RCC 7860 (cell line): ENCODE measurements at places on chromosomes 1 and 21.

GRCh38 chr1:174258148-174258550 lies 98.8 kb downstream of the RABGAP1L start:
- DNase-seq, result peak; percentile 19

GRCh38 chr1:155120253-155120652 lies 7.4 kb upstream of the EFNA1 start:
- DNase-seq, result no peak

- peak; percentile 25 for DNase-seq
Measured at GRCh38 chr1:195664628-195665027, 943.6 kb downstream of the KCNT2 start.

- no peak for DNase-seq
Measured at GRCh38 chr1:33021567-33022431, 14.9 kb downstream of the AK2 start.

DNA sequence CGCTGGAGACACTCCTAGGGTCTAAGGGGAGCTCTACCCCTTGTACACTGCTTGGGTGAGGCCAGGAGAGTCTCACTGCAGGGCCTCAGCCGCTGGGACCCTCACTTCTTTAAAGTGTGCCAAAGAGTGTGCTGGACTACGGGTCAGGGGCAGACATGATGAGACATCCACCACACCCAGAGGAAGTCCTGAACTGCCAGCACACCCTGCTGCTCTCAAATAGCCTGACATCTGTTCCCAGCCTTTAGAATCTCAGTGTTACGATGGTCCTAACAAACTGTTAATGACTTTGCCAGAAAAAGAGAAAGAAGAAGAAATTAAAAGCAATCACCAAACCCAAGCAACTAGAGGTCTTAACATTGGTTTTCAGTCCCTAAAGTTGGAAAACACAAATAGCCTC lies 49.0 kb downstream of the MRPL37 start:
- no peak for DNase-seq

GRCh38 chr1:88730995-88731394 lies 46.9 kb downstream of the PKN2 start:
- no peak for DNase-seq

GRCh38 chr1:243482141-243483022 lies 226.5 kb downstream of the SDCCAG8 start:
- no peak for DNase-seq

DNA sequence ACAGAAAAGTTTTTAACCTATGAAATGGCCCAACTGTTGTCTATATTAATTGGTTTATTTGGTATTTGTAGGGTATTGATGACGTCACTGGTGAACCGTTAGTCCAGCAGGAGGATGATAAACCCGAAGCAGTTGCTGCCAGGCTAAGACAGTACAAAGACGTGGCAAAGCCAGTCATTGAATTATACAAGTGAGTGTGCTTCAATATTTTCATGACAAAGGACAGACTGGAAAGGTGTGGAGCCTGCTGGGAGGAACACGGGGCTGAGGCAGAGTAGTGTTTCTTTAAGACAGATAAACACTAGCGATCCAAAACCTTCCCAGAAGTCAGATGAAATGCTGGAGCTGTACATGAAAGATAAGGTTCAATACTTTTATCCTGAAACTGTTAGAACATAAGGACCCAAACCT lies 76.7 kb downstream of the AK4 start:
- DNase-seq, result no peak

GRCh38 chr1:107865627-107866026 lies 99.4 kb downstream of the VAV3 start:
- DNase-seq, result no peak

DNA sequence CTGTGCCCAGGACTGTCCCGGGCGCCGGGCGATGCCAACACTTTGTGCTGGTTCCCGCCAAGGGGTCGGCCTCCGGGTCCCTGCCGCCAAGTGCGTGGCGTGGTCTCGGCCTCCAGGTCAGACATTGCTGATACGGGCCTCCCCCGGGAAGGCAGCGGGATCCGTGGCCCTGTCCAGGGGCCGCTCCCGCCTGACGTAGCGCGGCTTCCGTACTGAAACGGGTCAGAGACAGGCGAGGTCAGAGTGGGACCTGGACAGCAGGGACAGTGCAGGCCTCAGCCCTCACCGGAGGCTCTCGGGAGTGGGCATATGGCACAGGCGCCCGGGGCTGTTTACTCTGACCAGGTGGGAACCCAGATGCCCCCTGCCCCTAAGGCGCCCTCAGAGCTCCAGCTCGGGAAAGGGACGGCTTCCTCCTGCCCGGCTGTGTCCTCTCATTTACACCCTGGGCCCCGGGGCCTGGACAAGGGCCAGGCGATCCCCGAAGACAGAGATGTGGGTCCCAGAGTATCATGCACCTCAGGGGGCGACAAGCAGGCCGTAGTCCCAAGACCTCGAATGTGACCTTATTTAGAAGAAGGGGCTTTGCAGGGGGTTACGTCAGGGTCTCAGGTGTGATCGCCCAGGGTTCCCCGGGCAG lies 8.8 kb upstream of the RNF223 start:
- DNase-seq, result no peak

- no peak for DNase-seq
Measured at GRCh38 chr1:25557543-25557942, 14.1 kb downstream of the LDLRAP1 start.

GRCh38 chr1:45669379-45669778 lies 17.0 kb downstream of the GPBP1L1 start:
- DNase-seq, result no peak

DNA sequence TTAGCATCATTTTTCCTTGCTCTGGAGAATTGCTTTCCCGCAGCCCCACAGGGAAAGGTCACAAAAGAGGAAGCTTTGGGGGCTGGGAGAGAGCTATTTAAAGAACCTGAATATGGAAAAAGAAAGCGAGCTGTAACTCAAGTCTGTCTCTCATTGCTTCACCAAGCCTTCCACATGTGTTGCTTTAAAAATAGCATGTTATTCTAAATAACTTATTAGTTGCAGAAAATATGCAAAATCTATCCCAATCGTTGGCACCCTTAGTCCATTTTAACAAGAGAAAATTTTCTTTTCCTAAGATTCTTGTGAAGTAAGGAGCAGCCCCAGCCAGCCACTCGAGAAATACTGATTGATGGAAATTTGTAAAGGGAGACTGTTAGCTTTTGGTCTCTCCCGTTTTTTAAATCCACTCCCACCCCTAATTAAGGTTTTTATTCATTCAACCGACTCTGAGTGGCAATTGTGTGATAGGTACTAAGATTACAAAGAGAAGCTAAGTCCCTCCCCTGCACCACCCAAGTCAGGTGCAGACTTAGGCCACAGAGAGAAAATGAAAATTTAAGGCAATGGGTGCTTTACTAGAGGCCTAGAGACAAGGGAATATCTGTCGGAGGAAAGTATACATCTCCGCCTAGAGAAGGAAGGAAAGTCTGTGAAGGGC lies 802 bp downstream of the CYP4X1 start:
- no peak for DNase-seq

GRCh38 chr1:3750741-3751140 lies 1.5 kb upstream of the CCDC27 start:
- no peak for DNase-seq

GRCh38 chr1:154741741-154742495 lies 128.2 kb downstream of the KCNN3 start:
- no peak for DNase-seq

- DNase-seq, result no peak
Measured at GRCh38 chr1:114130846-114131525, 22.7 kb downstream of the SYT6 start.

DNA sequence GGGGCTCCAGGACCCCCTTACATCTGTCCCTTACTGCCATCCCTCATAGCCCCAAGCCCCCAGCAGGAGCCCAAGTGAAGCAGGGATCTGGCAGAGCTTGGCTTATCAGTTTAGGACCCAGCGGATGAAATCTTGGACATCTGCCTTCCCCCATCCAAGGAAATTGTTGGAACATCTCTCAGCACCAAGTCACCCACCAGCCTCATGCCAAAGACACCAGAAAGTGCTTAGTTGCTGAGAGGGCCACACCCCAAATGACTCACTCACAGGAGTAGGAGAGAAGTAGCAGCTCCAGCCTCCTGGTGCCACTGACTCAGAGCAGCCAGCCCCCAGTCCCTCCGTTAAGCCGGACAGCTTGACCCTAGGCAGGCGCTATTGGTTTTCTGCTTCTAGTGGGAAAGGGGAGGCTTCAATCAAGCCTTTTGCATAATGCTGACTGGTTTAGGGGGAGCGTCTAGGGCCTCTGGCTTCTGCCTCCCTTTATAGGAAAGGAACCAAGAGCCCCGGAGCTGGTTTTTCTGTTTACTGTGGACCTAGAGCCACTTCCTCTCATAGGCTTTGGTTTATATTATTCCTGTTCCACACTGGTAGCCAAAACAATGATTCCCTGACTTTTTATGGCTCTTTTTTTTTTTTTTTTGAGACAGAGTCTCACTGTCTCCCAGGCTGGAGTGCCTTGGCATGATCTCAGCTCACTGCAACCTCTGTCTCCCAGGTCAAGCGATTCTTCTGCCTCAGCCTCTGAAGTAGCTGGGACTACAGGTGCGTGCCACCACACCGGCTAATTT lies 114.2 kb upstream of the IPO9 start:
- DNase-seq, result peak; percentile 100

DNA sequence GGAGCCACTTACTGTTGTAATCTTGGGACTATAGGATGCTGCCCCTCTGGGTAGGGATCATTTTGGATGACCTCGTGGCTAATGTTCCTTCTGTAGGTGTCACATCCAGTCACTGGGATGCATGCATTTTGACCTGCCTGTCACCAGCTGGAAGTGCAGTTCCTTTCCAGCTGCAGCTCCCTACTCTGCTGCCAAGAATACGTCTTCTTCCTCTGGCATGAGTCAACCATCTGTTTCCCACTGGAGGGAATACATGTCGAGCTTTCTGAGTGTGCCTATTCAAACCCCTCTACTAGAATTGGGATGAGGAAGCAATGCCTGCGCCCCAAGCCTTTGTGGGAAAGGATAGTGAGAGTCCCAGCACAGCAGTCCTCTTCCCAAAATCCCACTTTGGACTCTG lies 415.5 kb upstream of the ADAMTS5 start:
- DNase-seq, result no peak
